ENCODE measurements at places on chromosomes 1 and 21.

DNA sequence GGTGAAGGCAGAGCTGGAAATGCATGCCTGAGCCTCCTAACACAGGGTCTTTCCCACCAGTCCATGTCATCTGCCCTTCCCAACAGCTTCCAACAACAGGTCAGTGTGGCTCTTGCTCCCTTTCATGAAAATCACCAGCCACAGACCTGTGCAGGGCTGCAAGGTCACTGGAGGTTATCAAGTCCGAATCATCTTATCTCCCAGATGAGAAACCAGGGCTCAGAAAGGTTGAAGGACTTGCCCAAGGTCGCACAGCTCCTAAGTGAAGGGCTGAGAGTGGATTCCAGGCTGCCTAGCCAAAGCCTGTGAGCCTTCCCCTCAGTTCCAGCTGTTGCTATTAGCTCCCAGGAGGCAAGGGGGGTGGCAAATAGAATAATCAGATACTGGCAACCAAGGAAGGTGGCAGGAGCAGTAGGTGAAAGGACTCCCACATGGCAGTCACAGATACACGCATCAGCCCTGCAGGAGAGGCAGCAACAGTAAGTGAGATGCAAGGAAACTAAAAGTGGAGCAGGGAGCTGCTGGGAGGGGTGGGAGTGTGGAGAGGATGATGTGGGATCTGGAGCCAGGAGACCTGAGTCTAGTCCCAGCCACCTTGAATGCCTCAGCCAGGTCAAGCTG is 74.2 kb downstream of the SSBP3 start:
- no peak for DNase-seq

GRCh38 chr21:34557261-34557660 is 45.3 kb upstream of the KCNE1 start:
- DNase-seq = no peak

GRCh38 chr1:4786055-4786454 is 131.6 kb downstream of the AJAP1 start:
- DNase-seq = no peak

GRCh38 chr21:34061983-34062382 is 11.4 kb upstream of the MRPS6 start:
- no peak for DNase-seq

- DNase-seq = no peak
Observed at GRCh38 chr1:153087652-153088051, 6.7 kb downstream of the SPRR2E start.

- DNase-seq = no peak
Observed at GRCh38 chr1:30742300-30742962, 15.1 kb downstream of the LAPTM5 start.

GRCh38 chr1:87989346-87989745 is 660.7 kb downstream of the LMO4 start:
- no peak for DNase-seq

DNA sequence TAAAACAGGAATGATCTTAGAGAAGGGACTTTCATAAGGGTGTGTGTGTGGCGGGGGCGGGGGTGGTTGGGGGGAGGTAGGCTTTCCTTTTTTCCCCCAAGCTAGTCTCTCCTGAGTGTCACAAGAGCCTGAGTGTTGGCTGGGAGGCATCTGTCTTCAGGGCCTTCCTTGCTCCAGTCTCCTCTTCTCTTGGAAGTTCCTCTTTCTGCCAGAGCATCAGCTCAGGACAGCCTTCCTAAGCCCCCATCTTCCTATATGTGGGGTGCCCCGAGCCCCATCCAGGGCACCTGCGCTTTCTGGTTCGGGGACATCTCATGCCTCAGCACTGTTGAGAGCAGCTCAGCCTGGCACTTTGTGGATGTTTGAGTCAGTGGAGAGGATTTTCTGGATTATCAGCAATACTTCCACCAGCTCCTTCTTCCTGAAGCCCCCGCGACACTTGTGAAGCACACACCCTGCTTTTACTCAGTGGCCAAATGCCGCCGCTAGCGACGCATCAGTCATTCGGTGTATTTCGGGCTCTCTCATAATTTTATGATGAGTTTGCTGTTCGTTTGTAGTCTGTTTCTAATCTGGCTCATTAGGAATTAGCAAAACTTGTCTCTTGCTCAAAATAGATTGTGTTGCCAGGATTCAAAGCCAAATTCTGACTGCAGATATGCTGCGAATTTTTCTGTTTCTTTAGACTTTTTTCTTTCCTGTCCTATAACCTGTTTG is 61.7 kb downstream of the GALNT2 start:
- DNase-seq = peak; percentile 36

GRCh38 chr21:26920055-26920454 is 46.8 kb downstream of the ADAMTS5 start:
- no peak for DNase-seq

DNA sequence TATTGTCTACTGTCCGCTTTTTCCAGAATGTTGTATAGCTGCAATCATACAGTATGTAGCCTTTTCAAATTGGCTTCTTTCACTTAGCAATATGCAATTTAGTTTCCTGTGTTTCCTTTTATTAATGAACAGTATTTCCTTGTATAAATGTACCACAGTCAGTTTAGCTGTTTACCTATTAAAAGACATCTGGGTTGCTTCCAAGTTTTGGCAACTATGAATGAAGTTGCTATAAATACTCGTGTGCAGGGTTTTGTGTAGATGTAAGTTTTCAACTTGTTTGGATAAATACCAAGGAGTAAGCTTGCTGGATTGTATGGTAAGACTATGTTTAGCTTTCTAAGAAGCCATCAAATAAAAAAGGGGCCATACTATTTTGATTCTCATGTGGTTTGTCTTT is 24.4 kb upstream of the KCNJ6 start:
- no peak for DNase-seq

- DNase-seq = no peak
Observed at GRCh38 chr1:39335216-39335615, 130.7 kb downstream of the MACF1 start.

- no peak for DNase-seq
Observed at GRCh38 chr1:21264898-21265297, 25.4 kb downstream of the ECE1 start.

GRCh38 chr1:216456682-216457081 is 33.4 kb upstream of the USH2A start:
- peak; percentile 90 for DNase-seq

DNA sequence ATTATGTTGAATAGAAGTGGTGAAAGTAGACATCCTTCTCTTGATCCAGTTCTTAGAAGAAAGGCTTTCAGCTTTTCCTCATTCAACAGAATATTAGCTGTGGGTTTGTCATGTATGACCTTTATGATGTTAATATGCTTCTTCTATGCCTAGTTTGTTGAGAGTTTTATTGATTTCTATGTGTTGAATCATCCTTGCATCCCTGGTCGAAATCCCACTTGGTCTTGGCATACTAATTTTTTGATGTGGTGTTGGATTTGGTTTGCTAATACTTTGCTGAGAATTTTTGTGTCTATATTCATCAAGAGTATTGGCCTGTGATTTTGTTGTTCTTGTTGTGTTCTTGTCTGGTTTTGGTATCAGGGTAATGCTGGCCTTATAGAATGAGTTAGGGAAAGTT is 20.9 kb downstream of the CD55 start:
- DNase-seq = peak; percentile 9

DNA sequence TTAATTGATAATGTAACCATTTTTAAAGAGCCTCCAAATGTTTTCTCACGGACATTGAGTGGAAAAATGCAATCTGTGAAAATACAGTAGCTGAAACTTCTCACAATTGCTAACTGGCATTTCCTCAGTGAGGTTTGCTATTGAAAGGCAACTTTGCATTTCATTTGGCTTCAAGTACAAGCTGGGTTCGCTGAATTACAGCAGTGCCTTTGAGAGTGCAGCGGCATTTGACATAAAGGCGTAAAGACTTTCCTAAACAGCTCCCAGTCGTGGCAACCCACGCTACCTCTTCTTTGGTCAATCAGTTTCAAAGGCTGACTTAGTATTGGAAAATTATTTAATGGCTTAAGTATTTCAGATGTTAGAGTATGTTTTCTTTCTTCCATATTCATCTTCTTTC is 39.3 kb upstream of the ZBTB18 start:
- no peak for DNase-seq

DNA sequence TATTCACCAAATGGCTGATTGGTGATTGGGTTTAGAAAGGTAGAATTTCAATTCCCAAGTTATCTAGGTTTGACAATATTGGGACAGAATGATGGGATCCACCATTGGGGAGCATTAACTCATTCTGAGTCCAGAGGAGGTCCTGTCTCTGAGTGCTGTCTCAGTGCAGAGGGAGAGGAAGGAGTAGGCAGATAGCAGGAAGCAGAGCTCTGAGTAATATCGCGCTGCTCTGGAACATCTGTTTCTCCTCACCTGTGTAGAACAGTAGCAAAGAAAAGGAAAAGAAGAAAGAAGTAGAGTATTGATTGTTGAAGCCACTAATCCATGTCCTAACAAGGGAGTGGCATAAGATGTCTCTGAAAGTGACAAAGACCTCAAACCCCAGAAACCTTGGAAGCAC is 1657.8 kb downstream of the MRPL39 start:
- DNase-seq = no peak

- DNase-seq = no peak
Observed at GRCh38 chr1:234780531-234781162, 170.7 kb upstream of the IRF2BP2 start.

- no peak for DNase-seq
Observed at GRCh38 chr21:35154788-35155187, 105.7 kb upstream of the RUNX1 start.

DNA sequence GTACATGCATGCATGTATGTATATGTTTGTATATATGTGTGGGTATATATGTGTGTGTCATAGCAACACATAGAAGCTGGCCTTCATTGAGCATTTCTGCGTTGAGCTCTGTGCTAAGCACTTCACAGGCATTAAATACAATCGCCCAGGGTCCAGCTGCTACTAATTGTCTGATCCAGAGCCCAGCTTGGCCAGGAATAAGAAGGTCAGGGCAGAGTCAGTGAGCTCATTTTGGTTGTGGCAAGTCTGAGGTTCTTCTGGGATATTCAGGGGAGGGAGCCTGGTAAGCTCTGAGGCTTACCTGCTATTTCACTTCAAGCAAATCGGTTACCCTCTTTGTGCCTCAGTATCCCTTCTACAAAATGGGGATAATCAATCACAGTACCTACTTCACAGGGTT is 59.6 kb downstream of the FOXO6 start:
- DNase-seq = no peak

- no peak for DNase-seq
Observed at GRCh38 chr1:90763506-90763905, 46.4 kb upstream of the BARHL2 start.

DNA sequence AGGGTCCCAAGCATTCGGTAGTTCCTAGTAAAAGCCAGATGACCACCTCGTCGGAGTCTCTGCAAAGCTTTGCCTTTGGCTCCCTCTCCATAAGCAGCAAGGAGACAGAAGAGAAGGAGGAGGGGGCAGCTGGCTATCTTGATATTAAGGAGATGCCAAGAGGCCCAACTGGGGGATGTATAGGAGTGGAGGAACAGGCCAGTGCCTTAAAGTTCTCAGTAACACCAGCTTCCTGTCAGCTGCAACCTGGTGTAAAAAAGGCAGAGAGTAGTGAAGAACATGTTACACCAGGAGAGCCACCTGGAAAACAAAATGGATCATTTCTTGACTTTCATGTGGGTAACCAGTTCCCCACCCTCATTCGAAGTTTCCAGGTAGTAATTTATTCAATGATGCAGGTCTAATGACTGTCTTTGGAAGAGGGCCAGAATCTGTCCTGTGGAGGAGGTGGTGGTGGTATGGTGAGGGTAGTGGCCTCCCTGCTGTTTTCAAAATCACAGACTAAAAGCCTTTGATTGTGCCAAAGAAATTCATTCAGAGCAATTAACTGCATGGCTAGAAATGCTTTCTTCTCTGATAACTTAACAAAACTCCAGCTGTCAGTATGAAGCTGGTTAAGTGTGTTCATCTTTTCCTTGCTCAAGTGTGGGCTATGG is 27.3 kb downstream of the TMEM200B start:
- no peak for DNase-seq

- peak; percentile 87 for DNase-seq
Observed at GRCh38 chr1:201184307-201185122, 6.1 kb upstream of the IGFN1 start.

- no peak for DNase-seq
Observed at GRCh38 chr1:177334903-177335302, 164.1 kb downstream of the BRINP2 start.

DNA sequence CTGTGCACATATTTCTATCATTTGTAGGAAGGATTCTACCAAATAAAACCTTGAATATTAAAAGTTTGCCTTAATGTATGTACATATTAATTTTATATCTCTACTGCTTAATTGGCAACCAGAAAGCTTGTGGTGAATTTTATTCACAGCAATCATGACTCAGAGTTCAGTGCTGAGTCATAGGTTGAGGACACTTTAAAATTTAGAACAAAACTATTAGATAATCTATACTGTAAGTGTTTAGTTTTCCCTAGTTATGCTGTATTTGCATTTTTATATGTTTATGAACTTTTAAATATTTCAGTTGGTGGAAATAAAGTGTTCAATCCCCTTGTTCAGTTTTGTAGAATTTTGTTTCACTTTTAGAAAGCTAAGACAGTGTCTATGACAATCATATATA is 841.5 kb downstream of the KCNT2 start:
- DNase-seq = peak; percentile 66

GRCh38 chr1:31064718-31065309 is 703 bp downstream of the PUM1 start:
- peak; percentile 33 for DNase-seq

GRCh38 chr1:180805316-180805715 is 107.4 kb upstream of the KIAA1614 start:
- no peak for DNase-seq

DNA sequence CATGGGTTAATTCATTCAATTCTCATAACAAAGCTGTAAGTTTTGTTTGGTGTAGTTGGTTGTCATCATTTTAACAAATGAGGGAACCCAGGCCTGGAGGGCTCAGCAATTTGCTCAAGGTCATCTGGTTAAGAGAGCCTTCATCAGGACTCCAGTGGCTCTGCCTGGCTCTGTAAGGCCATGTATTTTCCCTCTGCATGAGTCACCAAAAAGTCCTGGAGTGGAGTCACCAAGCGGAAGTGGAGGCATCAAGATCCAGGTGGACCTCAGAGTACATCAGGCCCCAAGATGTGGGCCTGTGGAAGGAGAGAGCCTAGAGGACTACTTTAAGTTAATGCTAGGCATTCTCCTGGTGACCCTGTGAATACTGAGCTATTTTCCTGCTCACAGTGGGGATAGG is 30.0 kb upstream of the RBM15 start:
- DNase-seq = peak; percentile 28

GRCh38 chr1:2204415-2205190 is 10.0 kb upstream of the FAAP20 start:
- DNase-seq = peak; percentile 74

- peak; percentile 22 for DNase-seq
Observed at GRCh38 chr1:156356875-156357534, 12.0 kb upstream of the RHBG start.

DNA sequence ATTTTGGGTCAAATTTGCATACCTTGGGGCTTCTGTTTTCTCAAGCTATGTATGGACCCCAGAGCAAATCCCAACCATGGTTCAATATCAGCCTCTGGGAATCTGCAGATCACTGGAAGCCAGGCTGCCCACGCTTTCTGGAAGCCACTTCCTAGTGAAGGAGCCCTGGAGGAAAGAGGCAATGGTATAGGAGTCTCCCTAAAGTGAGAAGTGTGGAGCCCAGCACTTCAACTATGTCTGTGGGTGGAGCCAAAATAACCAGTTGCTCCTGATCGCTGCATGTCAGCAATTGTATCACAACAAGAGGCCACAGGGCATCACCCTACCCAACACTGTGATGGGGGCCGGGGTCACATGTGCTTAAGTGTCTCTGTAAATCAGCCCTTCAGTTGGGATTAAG is 26.9 kb downstream of the ETS2 start:
- DNase-seq = no peak

GRCh38 chr1:164575356-164575886 is 16.4 kb downstream of the PBX1 start:
- DNase-seq = no peak
